ENCODE measurements at places on chromosomes 4 and X.

DNA sequence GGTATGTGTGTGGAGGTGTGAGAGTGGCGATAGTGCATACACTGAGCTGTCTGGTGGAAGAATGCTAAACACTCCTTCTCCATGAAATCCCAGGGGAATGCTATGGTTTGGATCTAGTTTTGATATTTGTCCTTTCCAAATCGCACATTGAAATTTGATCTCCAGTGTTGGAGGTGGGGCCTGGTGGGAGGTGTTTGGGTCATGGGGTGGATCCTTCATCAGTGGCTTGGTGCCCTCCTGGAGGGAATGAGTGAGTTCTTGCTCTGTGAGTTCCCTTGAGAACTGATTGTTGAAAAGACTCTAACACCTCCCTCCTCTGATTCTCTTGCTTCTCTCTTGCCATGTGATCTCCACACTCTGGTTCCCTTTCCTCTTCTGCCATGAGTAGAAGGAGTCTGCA is 114.1 kb upstream of the HHIP start:
- no peak for DNase-seq

DNA sequence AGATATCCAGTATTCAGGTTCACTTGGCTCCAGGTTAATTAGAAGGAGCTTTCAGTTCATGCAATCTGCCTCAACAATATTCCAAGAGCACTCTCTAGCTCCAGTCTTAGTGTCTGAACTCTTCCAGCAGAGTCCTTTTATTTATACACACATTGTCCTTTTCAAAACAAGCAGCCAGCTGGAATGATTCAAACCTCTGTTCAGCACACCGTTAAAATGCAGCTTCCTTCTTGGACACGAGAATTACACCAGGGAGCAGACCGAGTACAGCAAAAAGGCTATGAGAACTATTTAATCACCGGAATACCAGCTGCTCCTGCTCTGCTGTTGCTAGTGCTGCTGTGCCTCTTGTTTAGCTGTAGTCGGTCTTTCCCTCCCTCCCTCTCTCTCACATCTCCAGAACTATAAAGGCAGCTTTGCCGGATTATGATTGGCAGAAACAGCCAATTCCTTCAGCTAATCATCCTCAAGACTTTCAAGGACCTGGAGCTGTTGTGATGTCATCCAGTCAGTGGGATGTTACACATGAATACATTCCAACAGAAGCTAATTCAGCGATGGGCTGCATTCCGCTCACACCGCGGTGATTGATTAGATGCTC is at the start of gene NDST4:
TSS of gene NDST4 (minus strand) at position 115 of the 601 bp plus-strand sequence. CDS start 36,584 bp downstream, outside the sequence.
- no peak for DNase-seq

GRCh38 chr4:87805971-87806370 is 6.6 kb downstream of the IBSP start:
- no peak for DNase-seq

GRCh38 chr4:74042681-74043080 is 4.2 kb upstream of the CXCL3 start:
- no peak for DNase-seq

- no peak for DNase-seq
Measured at GRCh38 chrX:11412715-11413623, 119.8 kb downstream of the AMELX start.

GRCh38 chr4:17760626-17761025 is 20.8 kb downstream of the FAM184B start:
- DNase-seq: no peak

- DNase-seq: no peak
Measured at GRCh38 chr4:10983268-10983667, 298.7 kb upstream of the CLNK start.

GRCh38 chrX:47196098-47196497 is 2.5 kb downstream of the UBA1 start:
- no peak for DNase-seq

DNA sequence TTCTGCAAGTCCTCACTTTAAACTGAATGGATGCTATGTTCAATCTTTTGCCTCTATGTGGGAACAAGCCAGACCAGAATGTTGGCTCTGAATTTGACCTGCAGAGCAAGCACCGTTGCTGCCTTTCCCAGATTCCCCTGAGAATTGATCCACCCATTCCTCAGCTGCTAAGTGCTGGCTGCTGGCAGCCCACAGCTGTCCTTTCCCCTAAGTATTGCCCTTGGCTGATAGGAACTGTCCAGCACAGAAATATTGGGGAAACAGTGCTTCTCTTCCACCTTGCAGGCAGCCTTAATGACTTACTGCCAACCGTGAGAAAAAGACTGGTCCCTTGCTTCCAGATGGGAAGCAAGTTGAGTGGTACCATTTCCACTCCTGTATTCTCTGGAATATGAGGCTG is 475.9 kb downstream of the PDHA2 start:
- no peak for DNase-seq

GRCh38 chr4:82380344-82380743 is 6.6 kb upstream of the HNRNPD start:
- DNase-seq: no peak

- DNase-seq: no peak
Measured at GRCh38 chr4:55729351-55730279, 90.0 kb upstream of the EXOC1L start.

GRCh38 chr4:15077969-15078368 is 75.7 kb downstream of the CPEB2 start:
- DNase-seq: no peak

DNA sequence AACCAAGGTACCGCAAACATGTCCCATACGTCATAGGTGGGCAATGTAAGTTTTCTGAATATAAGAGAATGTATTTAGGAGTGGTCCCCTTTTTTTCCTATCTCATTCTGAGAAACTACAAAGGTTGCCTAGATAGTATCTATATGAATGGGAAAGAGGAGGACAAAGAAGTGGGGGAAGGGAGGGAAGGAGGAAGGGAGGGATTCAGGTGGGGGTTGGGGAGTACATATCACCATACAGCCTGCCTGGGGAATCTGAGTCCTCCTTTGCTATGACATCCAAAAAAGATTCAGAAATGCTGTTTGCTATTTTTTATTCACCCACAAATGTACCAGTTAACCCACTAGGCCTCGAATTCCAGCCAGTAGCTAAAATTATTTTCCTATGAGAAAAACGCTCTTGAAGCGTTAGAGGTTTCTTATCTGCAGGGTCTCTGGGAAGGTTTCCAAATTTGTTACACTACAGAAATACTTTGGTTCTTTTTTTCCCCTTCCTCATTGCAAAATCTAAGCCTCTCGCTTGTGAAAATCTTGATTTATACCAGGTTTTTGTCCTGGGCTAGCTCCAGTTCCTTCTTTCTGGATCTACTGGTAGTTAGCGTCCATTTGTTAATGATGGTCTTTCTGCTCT is 212.9 kb downstream of the NSUN7 start:
- no peak for DNase-seq

- DNase-seq: no peak
Measured at GRCh38 chr4:165111906-165112367, 723 bp downstream of the TMEM192 start.

GRCh38 chrX:39591099-39591498 is 506.7 kb downstream of the BCOR start:
- no peak for DNase-seq

- DNase-seq: no peak
Measured at GRCh38 chr4:107640197-107640596, 79.8 kb downstream of the PAPSS1 start.

DNA sequence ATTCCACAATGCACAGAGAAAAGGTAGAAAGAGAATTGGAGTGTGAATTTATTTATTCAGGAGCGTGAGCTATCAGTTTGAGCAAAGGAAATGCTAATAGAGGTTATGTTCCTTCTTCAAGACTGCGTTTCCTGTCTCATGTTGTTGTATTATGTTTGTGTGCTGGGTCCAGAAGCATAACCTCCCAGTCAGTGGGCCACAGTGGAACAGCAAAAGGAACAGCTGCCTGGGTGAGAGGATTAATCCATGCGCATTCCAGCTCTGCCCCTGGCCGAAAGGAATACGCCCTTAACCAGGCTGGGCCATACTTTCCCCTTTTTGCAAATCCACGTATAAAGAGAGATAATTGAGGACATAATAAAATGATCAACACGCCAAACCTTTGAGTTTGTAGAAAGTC is 32.4 kb upstream of the ARX start:
- DNase-seq: no peak

- DNase-seq: no peak
Measured at GRCh38 chr4:42281324-42282020, 115.8 kb upstream of the SHISA3 start.

DNA sequence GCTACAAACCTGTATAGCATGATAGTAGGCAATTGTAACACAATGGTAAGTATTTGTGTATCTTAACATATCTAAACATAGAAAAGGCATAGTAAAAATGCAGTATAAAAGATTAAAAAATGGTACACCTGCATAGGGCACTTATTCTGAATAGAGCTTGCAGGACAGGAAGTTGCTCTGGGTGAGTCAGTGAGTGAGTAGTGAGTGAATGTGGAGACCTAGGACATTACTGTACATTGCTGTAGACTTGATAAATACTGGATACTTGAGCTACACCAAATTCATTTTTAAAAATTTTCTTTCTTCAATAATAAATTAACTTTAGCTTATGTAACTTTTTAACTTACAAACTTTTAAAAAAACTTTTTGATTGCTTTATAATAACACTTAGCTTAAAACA is 68.2 kb upstream of the MAML3 start:
- DNase-seq: no peak

DNA sequence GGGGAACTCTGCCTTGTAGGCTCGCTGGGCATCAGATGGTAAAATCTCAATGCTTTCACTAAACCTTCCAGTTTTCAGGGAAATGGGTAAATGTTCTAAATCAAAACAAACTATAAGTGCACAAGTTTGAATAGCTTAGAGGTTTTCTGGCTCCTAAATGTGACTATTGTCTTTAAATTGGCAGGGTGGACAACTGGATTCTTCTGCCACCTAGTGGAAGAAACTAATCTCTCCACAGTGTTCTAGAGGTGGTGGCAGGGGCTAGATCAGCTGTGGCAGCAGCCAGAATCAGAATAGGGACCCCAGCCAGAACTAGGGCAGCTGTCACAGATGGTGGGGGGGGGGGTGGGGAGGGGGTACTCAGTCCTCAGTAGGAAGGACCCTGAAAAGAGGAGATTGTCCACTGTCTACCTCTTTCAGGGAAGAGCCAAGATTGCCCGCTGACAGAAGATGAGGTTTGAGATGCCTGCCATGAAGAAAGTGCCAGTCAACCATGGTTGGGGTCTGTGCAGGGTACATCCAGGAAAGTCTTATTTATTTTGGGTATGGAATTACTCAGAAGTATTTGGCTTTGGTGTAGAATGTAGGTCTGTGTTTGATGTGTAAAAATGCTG is 201.4 kb downstream of the CCNG2 start:
- no peak for DNase-seq

- no peak for DNase-seq
Measured at GRCh38 chrX:21711129-21711847, 46.6 kb downstream of the SMPX start.

DNA sequence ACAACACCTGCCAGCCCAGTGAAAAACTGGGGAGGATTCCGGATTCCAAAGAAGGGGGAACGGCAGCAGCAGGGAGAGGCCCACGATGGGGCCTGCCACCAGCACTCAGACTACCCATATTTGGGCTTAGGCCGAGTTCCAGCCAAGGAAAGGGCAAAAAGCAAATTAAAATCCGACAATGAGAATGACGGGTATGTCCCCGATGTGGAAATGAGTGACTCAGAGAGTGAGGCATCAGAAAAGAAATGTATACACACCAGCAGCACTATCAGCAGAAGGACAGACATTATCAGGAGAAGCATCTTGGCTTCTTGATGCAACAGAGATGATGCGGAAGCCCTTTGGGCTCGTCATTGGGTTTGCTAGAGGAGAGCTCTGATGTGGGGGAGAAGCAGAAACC is 62.4 kb downstream of the JADE1 start:
- DNase-seq: no peak

GRCh38 chrX:153477901-153478300 is 7.5 kb upstream of the HAUS7 start:
- DNase-seq: no peak

DNA sequence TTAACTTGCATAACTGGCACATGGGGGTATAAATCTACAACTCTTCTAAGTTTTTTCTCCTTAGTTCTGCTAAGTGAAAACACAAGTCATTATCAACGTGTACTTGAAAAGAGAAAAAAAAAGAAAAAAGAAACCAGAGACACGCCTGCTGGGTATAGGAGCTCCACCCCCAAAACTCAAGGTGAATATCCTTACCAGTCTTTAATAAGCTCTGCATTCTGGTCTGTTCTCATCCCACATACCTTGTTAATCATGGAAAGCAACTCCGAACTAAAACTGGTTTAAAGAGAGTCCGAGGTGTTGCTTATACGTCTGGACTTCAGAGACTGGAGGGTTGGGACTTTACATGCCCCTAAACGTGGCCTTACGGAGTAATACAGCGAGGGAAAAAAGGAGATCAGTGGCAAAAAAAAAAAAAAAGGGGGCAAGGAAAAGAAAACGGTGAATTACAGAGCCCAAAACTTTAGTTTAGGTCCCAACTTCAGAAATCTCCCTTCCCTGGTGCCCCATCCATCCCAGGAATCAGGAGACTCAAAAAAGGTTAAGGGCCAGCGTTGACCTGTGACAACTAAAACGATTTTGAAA is 1.0 kb downstream of the PGRMC2 start:
- no peak for DNase-seq

DNA sequence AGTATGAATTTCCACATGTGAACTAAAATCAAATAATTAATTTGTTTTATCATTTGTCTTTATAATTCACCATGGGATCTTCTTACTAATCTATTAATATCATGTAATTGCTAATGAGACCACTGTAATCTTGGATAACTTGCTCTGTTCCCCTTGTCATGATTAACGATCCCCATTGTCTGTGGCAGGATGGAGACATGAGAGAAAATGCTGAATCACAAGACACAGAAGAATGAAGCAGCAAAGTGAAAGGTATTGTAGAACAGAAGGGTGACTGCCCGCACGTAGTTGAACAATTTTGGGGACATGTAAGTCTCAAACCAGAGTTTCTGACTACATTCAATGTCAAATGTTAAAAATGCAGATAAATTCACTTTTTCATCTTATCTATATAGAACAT is 135.2 kb downstream of the EPHA5 start:
- no peak for DNase-seq
